ENCODE measurements at places on chromosomes 7 and 10.

DNA sequence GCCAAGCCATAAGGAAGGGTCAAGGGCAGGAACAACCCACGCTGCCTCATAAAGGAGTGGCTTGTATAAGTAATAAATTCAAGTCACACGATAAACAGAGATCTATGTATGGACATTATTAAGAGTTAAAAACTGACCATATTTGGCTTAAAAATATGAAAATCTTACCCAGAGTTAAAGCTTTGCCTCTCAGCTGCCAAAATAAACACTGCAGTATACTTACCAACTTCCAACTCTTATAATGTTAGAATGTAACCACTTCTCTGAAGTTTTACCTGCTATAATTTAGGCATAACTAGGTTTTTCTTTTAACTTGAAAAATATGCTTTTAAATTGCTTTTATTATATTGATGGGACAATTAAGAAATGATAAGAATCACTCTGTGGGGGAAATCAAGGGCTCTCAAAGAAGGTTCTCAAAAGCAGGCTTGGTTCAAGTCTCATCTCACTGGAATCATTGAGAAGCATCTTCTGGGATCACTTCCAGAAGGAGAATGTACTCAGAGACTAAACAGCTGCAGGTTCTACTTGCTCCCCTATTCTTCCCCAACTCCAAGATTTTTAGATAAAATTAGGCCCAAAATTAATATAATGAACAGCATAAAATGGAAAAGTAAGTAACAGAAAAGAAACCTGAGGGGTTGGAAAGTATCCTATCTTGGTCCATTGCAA, 16.1 kb upstream of the CAV2 start:
- DNase-seq, result no peak

DNA sequence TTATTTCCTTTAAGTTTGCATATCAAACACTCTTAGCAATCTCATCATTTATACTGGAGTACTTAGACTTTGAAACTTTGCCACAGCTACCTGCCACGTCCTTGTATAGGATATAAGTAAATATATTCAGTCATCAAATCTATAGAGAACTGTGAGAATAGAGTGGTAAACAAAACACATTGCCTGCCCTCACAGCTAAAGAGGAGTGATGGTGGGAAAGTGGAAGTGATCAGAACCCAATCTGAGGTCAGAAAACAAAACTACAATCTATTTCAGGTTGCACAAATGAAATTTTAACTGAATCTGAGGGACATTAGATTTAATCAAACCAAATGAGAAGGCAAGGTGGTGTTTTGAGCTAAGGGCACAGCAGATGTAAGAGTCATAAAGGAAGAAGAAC, 74.8 kb downstream of the ZEB1 start:
- no peak for DNase-seq

DNA sequence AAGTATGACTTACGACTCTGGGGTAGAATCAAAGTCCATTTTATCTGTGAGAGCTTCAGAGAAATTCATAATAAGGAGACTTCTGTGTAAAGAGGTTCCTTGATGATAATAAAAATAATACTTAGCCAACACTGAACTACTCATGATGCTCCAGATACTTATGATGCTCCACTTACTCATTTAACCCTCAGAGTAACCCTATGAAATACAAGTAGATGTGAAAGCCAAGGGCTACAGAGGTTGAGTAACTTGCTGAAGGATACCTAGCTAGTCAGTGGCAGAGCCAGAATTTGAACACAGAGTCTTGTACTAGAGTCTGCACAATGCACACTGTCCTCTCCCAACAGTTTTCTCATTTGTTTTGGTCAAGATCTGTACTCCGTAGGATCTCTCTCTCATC, 89.5 kb downstream of the HECW1 start:
- DNase-seq, result no peak

DNA sequence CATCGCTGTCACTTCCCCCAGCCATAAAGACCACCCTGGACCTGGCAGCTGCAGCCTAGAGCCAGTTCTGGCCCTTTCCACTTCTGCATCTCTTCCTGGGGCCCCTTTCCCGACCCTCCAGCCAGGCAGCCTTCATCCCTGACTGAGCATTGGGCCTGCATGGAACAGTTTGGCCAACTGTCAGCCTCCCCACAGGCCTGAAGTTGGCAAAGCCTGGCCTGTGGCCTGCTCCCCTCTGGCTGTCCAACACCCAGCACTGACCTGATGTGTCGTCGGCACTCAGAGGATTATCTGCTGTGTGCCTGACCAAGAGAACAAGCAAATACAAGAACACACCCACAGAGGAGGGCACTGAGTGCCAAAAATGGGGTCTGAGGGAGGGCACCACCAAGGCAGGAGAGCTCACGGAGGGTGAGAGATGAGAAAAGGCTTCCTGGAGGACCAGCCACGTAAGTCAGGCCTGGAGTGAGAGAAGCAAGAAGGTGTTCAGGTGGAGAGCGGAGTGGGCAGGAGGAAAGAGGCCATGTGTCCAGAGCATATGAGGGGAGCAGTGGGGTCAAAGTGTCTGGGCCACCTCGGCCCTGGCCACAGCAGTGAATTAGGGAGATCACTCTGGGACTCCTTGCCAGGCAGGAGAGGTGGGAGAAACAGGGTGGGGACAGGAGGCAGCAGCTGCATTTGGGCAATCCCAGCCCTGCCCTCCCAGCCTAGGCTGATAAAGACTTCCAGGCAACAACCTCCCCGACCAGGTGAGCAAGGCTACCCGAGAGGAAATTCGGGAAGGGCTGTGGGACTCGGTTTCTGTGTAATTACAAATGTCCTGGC, 4.5 kb downstream of the GPRIN2 start:
- DNase-seq, result no peak

- DNase-seq, result no peak
Observed at GRCh38 chr7:15011289-15011688, 108.7 kb upstream of the DGKB start.
